Activated CD8-positive, alpha-beta memory T cell treated with anti-CD3 and anti-CD28 coated beads for 4 hours (primary cell): ENCODE measurements at places on chromosomes 5 and 9.

GRCh38 chr9:114994768-114995167 is 64.4 kb upstream of the TNFSF8 start:
- DNase-seq = no peak

DNA sequence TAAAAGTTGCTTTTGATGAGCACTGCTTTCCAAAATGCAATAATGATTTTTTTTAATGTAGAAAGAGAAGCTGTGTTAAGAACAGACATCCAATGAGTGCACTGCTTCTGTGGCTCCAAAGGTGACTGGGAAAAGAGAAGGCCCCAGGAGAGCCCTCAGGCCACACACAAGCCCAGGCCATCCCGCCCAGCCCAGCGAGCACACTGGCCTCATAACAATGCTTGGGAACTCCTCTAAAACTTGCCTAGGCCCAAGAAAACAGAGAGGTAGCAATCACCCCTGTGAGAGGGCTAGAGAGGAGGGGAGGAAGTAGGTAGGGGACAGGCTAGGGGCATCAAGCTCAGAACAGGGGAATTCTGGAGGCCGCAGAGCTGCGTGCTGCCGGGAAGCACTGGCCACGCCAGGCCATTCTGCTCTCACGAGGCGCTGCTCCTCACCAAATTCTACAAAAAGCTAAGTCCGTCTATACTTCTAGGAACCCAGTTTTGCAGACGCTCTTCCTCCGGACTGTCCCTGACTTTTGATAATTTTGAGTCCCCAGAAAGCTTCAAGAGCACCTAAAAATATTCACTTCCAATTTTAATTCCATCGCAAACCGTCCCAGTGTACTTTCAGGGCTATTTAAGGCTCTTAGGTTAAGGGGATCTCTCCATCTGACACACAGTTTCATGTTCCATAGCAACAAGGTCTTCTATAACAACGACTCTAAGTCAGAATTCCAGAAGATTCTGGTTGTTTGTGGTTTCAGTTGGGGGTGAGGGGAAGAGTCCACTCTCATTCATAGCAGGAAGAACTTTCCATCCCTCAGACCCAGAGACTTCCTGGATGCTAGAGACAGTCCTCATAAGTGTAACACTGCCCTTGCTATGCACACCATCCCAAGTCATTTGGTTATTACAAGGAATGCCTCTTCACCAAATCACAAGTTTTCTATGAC is 51.0 kb downstream of the HABP4 start:
- DNase-seq = no peak

DNA sequence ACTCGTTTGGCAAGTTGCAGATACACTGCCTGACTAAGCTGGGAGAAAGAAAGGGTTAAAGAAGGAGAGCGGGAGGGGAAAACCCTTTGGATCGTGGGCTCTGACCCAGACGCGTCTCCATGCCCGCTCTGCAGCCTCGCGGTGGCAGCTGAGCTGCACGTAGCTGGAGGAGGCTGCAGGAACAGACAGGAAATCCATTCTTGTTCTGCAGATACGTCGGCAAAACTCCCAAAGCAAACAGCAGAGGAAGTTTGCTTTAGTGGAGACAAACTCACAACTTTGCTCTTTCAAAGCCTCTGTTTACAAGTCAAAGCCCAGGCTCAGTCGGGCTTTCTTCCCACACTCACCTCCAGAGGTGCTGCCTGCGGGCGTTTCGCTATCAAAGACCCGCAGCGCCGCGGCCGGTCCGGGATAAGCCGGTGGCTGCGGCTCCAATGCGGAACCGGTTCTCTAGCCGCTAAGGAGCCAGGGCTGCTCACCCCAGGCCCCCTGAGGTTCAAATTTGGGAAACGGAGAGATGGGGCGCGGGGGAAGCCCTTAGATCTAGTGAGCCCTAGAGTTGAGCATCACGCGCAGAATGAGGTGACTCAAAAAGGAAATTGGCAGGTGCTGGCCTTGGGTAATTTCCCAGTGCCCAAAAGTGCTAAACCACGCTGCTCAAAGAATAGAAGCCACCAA is 60.7 kb downstream of the MAT2B start:
- no peak for DNase-seq

DNA sequence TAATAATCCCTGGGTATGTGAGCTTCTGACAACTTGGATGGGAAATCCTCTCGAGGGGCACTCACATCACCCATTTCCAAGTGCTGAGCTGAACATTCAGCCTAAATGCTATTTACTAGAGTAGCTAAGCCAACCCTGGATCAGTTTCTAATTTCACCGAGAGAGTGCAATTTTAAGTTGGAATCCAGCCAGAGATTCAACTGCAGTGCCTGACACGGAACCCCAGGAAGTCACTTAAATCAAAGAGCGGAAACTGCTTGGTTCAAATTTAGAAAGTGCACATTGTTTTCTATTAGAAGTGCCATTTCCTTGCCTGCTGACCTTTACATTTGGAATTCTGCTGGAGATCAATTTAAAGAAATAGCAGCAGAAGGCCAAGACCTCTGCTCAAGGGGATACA is 8.8 kb downstream of the SPRY4 start:
- no peak for DNase-seq

DNA sequence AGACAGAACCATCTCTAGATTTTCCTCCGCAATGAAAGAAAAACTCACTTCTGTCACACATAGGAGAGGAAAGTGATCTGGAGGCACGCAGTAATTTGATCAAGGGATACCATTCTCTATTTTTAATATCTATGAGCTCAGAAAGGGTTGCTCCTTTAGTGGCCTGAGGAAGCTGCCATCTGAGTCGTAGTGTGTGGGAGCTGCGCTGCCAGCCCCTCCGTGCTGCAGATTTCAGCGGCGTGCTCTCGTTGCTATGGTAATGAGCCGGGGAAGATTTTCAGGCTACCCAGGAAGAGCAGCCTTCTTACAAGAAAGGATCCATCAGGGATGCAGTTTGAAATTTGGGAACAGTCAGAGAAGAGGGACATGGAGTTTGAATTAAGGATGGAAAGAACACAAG is 17.1 kb upstream of the GOLM1 start:
- DNase-seq = no peak

- no peak for DNase-seq
Measured at GRCh38 chr5:55927861-55928655, 66.7 kb downstream of the IL6ST start.

- no peak for DNase-seq
Measured at GRCh38 chr9:84943482-84944050, 274.0 kb downstream of the NTRK2 start.

- no peak for DNase-seq
Measured at GRCh38 chr5:171688696-171689495, 96.7 kb upstream of the SMIM23 start.

DNA sequence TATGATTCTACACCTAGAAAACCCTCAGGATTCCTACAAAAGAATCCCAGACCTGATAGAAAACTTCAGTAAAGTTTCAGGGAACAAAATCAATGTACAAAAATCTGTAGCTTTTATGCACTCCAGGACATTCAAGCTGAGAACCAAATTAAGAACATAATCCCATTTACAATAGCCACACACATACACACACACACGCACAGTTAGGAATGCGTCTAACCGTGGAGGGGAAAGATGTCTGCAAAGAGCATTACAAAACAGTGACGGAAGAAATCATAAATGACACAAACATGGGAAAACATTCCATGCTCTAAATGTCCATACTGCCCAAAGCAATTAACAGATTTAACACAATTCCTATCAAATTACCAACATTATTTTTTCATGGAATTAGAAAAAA is 51.4 kb upstream of the CAST start:
- no peak for DNase-seq

GRCh38 chr5:113804264-113804663 is 290.8 kb downstream of the YTHDC2 start:
- no peak for DNase-seq

GRCh38 chr9:107108342-107109130 is 174.5 kb upstream of the RAD23B start:
- DNase-seq = no peak

- no peak for DNase-seq
Measured at GRCh38 chr9:75130172-75130571, 41.9 kb downstream of the OSTF1 start.
